ENCODE measurements at places on chromosomes 11 and 22.
A peak's percentile ranks its signal among the peaks of the same experiment; 100 is the strongest.

DNA sequence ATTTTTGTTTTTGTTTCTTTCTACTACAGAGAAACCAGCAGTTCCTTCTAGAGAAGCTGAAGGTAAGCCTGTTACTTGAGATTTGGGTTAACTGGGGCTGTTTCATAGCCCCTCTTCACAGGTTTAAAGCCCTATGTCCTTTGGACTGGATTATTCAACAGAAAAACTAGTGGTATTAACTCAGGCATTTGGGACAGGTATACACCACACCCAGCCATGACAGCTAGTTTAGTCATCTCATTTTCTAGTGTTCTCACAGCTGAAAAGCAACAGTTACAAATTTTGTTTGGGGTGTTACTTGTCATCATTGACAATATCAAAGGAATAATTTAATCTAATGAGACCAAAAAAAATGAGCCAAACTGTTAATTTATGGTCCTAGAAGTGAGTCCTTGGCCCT is 14.0 kb downstream of the LAYN start:
- DNase-seq, result no peak

DNA sequence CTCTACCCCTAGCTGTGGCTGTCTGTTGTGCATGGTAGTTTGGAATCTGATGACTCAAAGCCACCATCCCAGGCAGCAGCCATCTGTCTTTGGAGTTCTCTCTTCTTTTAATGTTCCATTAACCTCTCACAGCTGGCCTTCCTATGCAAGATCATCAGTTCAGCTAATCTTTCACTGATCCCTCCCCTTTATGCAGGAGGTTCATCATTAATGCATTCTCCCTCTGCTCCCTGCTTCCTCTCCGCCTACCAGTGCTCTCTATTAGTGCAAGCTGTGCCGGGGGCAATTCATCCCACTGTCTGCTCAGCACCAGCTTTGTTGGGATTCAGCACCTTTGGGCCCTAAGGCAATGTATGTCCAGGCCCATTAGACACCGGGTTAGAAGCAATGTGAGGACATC is 413.0 kb upstream of the LRRC4C start:
- DNase-seq, result no peak

DNA sequence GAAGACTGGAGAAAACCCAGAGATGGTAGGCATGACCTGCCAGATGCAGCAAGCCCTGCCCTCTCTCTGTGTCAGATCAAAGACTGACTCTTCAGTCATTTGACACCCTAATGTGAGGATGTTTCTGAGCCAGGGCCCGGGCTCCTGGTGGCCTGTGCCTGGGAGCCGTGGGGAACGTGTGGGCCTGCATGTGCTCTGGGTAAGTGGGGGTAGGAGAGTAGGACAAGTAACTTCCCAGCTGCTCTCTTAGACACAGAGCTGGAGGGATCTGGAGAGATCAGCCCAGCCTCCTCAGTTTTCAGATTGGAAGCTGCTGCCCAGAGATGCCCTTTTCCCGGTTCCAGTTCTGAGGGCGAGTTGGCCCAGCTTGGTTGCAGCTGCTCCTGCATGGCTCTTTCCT is 110.8 kb downstream of the TEAD1 start:
- DNase-seq, result no peak

- no peak for DNase-seq
These were observed 44.4 kb downstream of the DCDC1 start for GRCh38 chr11:31325160-31325559.

DNA sequence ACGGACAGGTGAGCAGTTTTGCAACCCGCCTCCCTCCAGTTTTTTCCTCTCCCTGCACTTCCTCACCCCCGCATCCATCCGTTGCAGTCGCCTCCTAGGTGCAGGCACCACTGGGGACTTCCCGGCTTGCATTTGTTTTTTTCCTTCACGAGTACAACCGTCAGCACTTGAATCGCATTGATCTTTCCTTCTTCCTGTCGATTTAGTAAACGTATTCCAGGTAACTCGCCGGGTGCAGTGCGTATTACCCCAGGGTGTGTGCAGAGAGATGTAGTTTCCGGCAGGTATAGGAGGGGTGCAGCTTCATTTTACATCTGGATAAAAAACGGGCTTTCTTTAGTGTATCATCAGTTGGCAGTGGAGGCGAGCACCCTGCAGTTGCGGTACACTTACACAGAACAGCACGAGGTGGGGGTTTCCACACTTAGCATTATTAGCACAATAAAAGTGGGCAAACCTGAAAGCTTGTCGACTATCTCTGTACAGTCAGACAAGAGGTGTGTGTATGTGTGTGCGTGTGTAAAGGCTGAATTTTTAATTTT is at the start of gene SORL1-AS1:
TSS of gene SORL1-AS1 (minus strand) at position 359 of the 542 bp plus-strand sequence.
- DNase-seq, result no peak

GRCh38 chr11:119744577-119744976 is 15.6 kb upstream of the NECTIN1 start:
- no peak for DNase-seq

- no peak for DNase-seq
These were observed 11.0 kb upstream of the EHF start for GRCh38 chr11:34609850-34610249.

- DNase-seq, result no peak
These were observed 73.0 kb downstream of the PAK1 start for GRCh38 chr11:77400775-77401449.

GRCh38 chr11:116558504-116559211 is 214.1 kb downstream of the BUD13 start:
- DNase-seq, result no peak

DNA sequence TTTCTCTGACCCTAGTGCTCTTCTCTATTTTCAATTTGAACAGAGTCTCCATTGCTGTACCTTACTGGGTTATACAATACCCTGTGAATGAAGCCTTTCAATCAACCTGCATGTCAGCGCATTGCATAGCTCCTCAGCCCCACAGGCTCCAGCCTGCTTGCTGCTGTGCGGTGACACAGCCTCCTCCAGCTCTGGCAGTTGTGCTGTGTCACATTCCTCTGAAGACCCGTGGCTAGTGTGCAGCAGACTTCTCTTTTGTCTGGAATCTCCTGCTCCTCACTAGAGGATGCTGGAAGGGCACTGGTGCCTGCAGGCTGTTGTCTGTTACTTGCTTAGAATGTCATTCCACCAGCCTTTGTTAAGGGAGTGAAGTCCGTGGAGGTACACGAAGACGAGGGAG is 390.1 kb upstream of the B3GAT1 start:
- no peak for DNase-seq

GRCh38 chr11:126992804-126993111 is 7.8 kb downstream of the KIRREL3 start:
- DNase-seq, result no peak

GRCh38 chr11:84218318-84218717 is 932.2 kb upstream of the CCDC90B start:
- DNase-seq, result no peak

GRCh38 chr11:20654038-20654437 is 15.3 kb upstream of the NELL1 start:
- DNase-seq, result no peak

GRCh38 chr11:2709429-2709828 is 9.6 kb upstream of the KCNQ1OT1 start:
- DNase-seq, result no peak

DNA sequence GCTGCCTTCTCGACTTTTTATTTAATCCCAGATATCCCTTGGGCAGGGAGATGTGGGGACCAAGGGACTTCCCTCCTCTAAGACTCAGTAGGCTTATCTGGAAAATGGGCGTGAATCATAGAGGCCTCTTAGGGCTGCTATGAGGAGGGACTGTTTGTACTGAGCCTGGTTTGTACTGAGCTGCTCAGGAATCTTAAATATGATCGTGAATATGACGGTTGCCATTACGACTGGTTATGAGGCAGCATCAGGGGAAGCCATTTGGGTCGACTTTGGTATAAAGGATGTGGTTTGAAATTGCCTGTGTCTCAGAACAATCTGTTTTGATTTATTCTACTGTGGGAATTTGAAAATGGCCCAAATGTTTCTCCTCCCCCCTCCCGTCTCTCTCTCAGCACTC is 20.6 kb downstream of the TSPAN18 start:
- no peak for DNase-seq

- DNase-seq, result no peak
These were observed 12.1 kb downstream of the TTLL8 start for GRCh38 chr22:50046019-50046415.

GRCh38 chr11:29190313-29190712 is 826.5 kb downstream of the KCNA4 start:
- no peak for DNase-seq

DNA sequence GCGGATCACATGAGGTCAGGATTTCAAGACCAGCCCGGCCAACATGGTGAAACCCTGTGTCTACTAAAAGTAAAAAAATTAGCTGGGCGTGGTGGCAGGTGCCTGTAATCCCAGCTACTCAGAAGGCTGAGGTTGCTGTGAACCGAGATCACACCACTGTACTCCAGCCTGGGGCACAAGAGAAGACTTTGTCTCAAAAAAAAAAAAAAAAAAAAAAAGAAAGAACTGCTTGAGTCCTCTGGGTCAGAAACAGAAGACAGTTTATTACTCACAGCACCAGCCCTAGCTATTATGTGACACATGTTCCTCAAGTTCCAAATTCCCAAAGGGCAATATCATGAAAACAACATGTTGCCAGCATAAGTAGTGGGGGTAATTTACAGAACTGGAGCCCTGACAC is 1014.1 kb upstream of the RAG2 start:
- DNase-seq, result no peak

GRCh38 chr11:106425819-106426218 is 348.4 kb downstream of the AASDHPPT start:
- DNase-seq, result no peak

DNA sequence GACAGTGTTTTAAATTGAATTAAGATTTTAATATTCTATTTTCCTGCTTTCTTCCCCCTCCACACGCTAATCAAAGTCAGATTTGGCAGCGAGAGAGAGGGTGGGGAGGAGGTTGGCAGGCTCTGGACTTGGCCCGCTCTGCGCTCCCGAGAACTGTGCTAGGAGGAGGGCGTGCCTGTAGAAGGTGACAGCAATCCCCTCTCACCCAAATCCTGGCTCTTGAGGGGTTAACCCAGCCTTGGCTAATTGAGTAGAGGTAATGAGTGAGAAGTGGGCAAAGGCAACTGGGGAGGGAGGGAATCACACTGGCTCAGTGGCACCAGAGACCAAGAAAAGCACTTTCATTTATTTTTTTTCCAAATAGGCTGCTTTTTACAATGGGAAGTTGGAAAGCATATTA is 42.2 kb downstream of the BUD13 start:
- DNase-seq, result no peak

DNA sequence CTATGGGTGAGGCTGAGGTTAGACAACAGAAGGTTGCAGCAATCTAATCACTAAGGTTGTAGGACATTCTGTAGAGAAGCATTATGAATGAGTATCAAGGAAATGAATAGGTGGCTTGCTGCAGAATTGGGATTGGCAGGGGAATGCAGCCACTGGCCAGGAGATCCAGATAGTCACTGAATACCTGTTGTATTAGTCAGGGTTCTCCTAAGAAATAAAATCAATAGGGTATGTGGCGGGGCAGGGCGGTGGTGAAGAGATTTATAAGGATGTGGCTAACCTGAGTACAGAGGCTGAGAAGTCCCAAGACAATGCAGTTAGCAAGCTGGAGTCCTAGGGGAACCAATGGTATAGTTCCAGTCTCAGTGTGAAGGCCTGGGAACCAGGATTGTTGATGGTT is 163.0 kb downstream of the SPON1 start:
- DNase-seq, result no peak

GRCh38 chr11:76604626-76605241 is 65.8 kb downstream of the LRRC32 start:
- no peak for DNase-seq

DNA sequence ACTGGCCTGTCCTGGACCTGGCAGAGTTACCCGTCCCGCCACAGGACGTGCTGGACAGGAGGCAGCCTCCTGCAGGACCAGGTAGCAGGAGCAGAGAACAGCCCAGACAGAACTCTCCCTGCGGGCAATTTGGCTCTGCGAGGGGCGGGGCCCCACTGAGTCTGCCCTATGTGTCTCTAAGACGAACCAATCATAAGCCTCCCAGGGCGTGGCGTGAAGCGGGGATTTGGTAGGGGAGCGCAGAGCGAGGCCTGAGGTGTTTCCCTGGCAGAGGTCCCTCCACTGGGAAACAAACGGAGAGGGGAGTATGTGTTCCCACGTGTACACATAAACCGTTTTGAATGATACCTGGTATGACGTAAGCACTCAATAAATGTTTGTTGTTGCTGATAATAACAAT is 7.4 kb downstream of the CD82 start:
- no peak for DNase-seq

DNA sequence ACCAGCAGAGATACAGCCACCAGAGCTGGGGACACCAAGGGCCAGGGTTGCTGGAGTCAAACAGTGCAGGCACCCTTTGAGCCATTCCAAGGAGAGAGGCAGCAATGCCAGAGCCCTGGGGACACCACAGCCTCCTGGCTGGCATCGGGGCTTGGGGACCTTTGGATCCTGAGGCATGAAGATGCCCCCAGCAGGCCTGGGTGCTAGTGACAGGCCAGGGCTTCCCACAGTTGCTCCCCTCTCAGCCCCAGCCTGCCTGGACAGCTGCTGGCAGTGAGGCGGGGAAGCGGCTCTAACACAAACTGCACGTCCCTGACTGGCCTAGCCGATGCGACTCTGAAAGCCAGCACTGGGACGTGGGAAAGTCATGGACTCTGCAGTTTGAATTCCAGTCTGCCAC is 2.7 kb downstream of the CD5 start:
- no peak for DNase-seq

DNA sequence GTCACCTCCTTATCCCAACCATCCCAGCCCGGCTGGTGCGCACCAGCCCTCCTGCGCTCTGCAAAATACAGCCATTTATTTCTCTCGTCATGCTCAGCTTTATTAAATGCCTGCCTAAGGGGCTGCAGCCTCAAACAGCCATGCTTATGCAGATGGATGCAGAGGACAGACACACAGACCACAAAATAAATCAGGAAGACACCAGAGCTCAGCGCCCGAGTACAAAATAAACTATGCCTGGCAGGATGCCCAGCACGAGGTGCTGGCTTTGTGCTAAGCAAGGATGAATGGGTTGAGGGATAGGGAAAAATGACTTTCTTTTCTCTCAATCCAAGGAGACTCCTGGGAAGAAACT is 70.5 kb downstream of the RPUSD4 start:
- peak; percentile 28 for DNase-seq

GRCh38 chr11:19345848-19346681 is 105.3 kb upstream of the E2F8 start:
- DNase-seq, result no peak

GRCh38 chr22:47633111-47633510 is 870.7 kb downstream of the TBC1D22A start:
- DNase-seq, result no peak

- no peak for DNase-seq
These were observed 18.2 kb downstream of the LIMK2 start for GRCh38 chr22:31230155-31230870.
